CD8-positive, alpha-beta memory T cell (primary cell): ENCODE measurements at places on chromosomes 12 and 14.
A peak's percentile ranks its signal among the peaks of the same experiment; 100 is the strongest.

GRCh38 chr12:103848917-103849491 is 8.0 kb upstream of the NT5DC3 start:
- no peak for DNase-seq

DNA sequence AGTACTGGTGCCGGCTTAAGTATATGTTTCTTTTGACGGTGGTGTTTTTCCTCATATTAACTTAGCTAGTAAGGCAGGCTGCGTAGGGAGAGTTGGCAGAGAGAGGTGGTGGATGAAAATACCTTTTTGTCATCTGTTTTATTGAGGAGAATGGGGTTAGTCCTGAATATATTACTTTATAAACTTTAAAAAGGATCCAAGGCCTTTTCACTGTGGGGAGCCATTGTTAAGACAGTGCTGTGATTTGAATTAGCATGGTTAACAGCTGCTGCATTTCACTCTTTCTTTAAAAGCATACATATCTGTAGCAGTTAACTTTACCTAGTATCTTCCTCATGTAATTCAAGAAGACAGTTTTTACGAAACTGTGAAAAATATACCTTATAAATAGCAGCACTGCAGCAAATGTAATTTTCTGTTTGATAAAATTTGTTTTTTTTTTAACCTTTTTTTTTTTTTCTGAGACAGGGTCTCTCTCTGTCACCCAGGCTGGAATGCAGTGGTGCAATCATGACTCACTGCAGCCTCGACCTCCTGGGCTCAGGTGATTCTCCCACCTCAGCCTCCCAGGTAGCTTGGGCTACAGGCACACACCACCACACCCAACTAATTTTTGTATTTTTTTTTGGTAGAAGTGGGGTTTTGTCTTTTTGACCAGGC is 57.1 kb downstream of the AEBP2 start:
- DNase-seq, result no peak

GRCh38 chr14:74660167-74660566 is 48.1 kb upstream of the LTBP2 start:
- no peak for DNase-seq

- no peak for DNase-seq
These were observed 119.2 kb upstream of the EVL start for GRCh38 chr14:99945732-99946651.

GRCh38 chr12:6425590-6426531 is 18.9 kb upstream of the CD27 start:
- peak; percentile 56 for DNase-seq
